Activated CD4-positive, alpha-beta T cell treated with anti-CD3 and anti-CD28 coated beads, Interleukin-2, Interleukin-6, amounts not matched to agents 100 ng/mL and 50 ng/mL, durations not matched to agents 16 hours and 8 hours (primary cell): ENCODE measurements at places on chromosomes 2 and 18.

DNA sequence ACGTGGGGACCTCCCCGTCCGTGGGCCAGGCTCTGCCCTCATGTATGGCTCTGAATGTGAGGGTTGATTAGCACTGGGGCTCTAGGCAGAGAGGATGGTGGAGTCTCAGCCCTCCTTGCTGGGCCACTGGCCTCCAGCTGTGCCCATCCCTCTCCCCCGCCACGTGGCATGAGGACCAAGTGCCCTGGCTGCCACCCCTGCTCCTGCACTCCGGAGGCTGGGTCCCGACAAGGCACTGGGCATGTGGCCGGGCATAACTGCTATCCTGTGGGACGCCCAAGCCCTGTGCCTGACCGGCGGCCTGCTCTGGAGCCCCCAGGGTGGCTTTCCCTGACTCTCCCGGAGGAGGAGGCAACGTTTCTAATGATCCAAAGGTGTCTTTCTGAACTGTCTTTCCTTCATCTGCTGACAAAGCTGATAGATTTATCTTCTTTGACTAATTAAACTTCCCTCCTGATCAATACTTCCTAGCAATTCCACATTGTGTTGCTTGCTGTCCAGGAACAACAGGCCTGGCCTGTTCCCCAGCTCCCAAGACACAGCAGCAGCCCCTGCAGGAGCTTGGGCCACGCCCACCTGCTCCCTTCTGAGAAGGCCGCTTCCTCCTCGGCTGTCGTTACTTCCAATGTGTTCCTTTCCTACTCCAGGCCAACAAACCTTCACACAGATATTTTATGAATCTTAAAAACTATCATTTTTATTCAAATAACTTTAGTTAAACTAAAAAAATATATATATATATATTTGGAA, 132.0 kb downstream of the SNTG2 start:
- no peak for DNase-seq

DNA sequence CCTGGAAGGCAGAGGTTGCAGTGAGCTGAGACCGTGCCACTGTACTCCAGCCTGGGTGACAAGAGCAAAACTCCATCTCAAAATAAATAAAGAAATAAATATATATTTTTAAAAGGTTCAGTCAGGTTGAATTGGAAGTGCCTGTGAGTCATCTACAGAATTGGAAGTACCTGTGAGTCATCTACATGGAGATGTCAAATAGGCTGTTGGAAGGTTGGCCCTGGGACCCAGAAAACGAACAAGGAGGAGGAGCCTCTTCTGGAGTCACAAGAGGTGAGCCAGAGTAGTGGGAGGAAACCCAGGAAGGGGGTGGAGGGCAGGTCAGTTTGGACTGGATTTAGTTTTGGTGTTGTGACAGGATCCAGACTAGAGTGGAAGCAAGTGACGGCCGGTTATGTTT, 15.2 kb upstream of the SCYGR1 start:
- no peak for DNase-seq

GRCh38 chr18:13799396-13799795, 24.6 kb upstream of the MC5R start:
- no peak for DNase-seq

DNA sequence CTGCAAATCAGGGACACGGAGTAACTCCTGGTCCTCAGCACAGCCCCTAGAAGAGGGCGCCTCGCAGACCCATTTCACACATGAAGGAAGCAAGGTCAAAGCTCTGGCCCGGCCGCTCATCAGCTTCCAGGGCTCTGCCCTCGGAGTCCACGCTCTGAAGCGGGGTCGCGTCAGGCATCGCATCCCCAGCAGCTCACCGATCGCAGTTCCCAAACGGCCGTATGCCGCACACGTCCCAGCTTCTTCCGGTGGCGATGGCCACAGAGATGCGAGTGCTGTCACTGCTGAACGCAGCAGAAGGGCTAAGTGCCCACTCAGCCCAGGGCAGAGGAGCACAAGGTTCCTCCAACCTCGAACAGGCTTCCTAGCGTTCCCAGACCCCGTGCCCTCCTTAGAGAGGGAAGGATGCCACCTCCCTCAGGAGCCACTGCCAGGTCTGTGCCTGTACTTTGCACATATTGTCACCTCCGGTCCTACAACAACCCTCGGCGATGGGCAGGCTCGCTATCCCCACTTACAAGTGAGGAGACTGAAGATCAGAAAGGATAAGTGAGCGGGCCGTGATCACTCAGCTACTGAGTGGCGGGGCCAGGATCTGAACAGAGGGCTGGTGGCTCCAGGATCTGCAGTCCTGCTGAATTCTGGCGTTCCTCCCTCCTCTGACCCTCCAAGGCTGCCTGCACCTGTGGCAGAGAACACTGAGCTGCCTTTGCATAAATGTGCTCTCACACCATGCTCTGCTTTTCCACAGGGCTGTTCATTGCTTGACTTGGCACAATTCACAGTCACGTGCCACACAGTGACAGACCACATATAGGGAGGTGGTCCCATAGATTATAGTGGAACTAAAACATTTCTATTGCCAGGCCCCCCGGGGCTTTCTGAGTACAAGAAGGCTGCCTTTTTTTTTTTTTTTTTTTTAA, 71.4 kb downstream of the COPS8 start:
- no peak for DNase-seq

DNA sequence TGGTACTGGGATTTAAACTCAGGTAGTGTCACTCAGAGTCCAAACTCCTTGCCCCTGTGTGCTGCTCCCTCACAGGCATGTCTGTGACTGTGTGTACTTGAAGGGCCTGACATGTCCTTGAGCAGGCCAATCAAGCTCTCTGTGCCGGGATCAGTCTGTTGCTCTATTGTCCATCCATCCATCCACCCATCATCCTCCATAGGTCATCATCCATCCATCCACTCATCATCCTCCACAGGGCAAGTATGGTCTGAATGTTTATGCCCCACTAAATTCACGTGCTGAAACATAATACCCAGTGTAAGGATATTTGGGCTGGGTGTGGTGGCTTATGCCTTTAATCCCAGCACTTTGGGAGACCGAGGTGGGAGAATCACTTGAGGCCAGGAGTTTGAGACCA, 24.5 kb upstream of the NEB start:
- DNase-seq = no peak

- DNase-seq = no peak
These were observed 95.6 kb upstream of the ACVR1 start for GRCh38 chr2:157971702-157972101.

DNA sequence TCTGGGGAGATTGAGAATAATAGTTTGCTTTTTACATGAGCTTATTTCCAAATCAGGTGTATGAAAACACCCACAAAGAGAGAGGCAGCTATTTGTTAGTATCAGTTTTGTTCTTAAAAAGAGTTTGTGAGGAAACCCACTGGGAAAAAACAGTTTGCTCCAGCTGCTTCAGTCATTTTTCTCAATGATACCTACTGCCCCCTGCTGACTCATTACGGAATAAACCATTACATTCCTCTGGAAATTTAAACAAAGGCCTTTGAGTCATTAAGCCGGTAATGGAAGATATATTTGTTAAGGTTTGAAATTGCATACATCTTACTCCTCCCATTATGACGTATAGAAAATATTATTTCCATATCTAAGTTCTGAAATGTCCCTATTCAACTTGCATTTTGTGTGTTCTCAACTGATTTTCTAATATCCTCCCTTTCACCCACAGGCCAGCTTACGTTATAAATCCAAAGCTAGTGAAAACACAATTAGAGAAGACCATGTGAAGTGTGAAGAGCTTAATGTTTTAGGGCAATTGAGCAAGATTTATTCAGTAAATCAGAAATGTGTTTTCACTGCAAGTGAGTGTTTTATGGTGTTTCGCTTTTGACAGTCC, 761.6 kb downstream of the DSC3 start:
- DNase-seq = peak; percentile 36

DNA sequence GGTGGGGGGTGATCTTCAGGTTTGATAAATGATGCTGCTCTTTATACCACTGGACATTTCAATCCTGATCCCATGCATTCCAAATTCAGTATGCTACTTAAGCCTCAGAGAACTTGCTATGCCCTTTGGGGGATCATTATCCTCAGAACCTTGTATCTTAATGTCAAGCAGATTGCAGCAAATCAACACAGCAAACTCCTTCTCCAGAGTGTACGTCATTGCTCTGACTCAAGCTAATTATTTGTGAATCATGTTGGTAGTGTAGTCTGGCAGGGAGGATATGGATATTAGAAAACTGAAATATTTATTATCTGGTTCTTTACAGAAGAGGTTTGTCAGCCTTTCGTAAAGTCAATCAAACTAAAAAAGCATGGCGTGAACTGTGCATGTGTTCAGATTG, 562.5 kb upstream of the FAM98A start:
- no peak for DNase-seq

DNA sequence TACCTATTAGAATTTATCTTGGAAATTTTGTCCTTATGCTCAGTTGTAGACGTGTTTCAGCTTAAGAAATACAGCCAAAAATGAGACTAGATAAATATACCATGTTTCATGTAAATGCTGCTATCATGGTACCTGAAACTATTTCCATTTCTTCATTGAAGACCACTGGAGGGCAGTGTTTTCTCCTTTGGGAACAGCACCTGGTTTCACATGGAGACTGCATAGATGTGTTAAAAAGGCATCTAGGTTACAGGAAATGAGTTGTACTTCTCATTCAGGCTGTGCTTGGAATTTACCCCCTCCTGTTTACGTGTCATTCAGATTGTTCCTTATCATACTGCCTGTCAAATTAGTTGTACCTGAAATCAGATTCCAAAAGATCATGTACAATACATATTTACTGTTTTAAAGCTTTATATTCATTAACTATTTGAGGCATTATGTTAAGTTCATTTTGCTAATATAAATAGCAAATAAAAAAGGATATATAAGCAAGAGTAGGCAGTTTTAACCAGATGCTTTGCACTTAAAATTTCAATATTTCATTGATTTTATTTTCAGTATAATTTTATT, 57.3 kb upstream of the PSMD14 start:
- peak; percentile 47 for DNase-seq

GRCh38 chr2:60838481-60838880, 42.9 kb upstream of the REL start:
- no peak for DNase-seq

- no peak for DNase-seq
These were observed 175.0 kb downstream of the L3MBTL4 start for GRCh38 chr18:6239716-6240115.

- no peak for DNase-seq
These were observed 389.6 kb downstream of the THSD7B start for GRCh38 chr2:137154946-137155345.

GRCh38 chr2:54561010-54561409, 104.9 kb downstream of the SPTBN1 start:
- DNase-seq = no peak

DNA sequence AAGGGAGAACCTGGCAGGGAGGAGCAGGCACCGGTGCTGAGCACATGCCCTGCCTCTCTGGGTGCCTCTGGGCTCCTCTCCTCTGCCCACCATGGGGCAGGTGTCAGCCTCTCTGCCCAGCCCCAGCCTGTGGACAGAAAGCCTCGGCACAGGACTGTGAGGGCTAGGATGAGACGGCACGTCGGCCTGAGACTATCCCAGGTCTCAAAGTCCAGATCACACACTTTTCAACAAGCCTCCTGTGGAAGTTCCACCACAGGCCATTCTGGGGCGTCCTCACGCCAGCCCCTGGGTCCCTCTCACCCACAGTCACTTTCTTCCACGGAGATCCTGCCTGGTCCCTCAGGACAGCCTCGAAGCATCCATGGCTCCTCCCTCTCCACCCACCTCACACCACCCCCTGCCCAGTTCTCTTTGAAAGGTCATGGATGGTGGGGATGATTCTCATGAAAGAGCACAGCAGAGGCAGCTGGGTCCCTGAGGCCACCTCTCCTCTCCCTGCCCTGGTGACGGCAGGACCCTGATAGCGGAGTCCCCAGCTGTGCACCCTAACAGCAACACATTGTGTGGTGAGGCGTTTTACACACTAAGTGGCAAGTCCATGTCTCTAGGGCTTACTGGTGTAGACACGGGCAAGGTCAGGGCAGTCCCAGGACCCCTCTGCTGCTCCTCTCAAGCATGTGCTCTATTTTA, 569.4 kb upstream of the SALL3 start:
- DNase-seq = no peak

DNA sequence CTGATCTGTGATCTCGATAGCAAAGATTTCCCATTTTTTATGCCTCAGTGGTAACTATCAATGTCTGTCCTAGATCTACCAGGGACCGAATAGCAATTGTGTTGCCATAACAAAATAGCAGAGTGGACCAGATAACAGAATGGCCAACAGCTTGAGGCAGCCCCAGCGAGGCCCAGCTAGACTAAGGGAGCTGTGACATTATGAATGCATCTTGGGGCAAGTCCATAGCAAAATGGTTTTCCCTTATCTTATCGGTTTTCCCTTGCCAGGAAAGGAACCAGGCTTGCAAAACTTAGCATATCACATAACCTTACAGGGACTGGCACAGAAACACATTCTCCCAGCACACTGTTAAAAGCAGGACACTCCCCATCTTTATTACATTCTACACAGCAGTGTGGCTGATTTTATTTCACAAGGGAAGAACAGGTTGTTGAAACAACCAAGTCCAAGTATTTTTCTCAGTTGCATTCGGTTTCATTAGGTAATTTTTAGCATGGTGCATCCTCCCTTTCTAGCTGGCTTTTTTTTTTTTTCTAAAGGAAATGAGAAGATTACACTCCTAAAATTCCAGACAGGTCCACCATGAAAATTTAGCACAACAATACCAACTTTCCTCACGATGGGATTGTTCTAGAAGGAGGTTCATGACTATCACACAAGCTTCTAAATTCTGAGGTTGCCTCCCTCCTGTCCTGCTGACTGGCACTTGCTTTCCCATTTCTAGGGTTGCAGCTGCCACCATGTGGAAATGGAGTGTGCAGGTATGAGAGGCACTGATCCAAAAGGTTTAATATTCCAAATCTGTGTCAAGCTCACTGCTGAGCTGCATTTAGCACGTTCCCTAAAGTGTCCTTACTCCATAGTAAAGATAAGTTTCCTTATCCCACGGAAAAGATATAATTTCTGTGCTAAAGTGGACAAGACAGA, 97.0 kb upstream of the SLC35G4 start:
- no peak for DNase-seq

- DNase-seq = no peak
These were observed 108.8 kb downstream of the FARSB start for GRCh38 chr2:222547083-222547482.

DNA sequence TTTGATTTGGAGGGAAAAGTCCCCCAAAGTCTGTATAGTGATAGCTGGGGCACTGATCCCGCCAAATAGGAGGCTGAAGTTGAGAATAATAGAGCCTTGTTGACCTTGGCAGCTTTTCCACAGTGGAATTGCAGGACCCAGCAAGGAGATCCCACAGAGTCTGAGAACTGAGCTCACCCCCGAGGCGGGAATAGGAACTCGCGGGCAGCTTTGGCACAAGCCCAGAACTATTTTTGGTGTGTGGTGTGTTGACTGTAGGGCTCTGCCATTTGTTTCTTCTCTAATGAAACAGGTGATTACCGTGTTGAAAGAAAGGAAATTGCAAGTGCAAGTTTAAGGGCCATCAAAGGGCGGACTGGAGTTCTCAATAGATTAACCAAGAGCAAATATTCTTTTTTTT, 34.0 kb downstream of the SH3RF3 start:
- DNase-seq = no peak
